ENCODE measurements at places on chromosomes 13 and 19.

DNA sequence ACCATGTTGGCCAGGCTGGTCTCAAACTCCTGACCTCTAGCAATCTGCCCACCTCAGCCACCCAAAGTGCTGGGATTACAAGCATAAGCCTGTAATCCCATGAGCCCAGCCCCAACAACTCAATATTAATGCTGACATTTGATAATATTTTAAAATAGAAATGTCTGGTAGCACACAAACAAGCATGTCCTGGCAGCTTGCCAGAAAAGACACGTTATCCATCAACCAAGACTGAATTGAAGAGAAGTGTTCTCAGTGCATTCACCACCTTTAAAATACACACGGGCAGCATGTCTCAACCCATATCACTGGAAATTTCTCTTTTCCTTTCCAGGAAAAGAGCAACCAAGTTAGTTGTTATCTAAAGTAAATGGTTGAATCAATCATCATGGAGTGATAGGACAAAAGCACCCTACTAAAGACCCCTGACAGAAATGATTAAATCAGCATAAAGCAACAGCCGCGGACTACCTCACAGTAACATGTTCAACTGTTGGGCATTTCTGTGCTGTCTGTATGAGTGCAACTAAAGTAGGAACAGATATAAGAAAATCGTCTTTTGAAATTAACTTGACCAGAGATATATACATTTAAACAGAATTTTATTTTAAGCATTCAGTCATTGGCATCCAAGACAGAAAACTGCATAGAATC lies 25.0 kb downstream of the LHFPL6 start:
- DNase-seq, result no peak

DNA sequence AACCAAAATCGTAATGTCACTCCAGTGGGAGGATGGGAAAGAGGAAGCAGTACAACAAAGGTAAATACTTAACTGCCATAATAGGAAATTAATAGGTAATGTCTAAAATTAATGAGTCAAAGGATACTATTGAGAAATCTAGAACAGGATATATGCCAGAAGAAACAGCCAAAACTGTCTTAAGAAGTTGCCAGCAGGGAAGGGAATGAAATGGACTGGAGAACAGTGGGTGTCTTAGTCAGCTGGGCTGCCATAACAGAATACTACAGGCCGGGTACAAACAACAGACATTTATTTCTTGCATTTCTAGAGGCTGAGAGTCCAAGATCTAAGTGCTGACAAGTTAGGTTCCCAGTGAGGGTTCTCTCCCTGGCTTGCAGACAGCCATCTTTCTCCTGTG lies 40.3 kb upstream of the IPO5 start:
- DNase-seq, result no peak

DNA sequence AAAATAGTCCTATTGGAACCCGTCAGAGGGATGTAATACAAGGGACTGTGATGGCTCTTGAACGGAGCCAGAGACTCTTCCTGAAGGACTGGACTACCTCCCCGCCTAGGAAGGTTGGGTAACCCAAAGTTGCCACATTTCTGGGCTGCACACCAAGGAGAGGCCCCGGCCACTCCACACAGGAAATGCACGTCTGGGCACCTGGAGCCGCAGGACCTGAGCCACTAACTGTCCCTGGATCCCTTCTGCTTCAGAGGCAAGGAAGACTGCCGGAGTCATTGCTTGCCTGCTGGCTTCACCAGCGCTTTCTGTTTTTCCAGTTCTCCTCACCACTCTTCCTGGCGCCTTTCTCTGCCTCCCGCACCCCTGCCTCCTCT lies 1.2 kb upstream of the FLT1 start:
- no peak for DNase-seq

DNA sequence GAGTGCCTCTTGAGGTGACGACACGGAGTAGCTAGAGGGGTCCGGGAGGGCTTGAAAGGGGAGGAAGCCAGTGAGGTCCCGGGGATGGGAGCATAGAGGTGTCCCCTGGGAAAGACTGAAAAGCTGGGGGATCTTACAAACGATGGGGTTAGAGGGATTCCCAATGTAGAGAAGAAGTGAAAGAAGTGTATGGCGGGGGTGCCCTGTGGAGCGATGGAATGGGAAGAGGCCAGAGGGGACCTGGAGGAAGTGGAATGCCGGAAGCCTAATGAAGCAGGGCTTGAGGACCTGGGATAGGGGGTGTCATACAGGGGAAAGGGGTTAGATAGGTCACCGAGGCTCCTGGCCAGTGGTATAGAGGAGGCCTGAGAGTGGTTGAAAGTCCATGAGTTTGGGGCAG lies 580 bp downstream of the AP2A1 start:
- no peak for DNase-seq

- DNase-seq, result no peak
Observed at GRCh38 chr13:107901996-107902562, 313.3 kb downstream of the LIG4 start.

- DNase-seq, result no peak
Observed at GRCh38 chr19:41325947-41326706, 16.2 kb downstream of the CCDC97 start.

DNA sequence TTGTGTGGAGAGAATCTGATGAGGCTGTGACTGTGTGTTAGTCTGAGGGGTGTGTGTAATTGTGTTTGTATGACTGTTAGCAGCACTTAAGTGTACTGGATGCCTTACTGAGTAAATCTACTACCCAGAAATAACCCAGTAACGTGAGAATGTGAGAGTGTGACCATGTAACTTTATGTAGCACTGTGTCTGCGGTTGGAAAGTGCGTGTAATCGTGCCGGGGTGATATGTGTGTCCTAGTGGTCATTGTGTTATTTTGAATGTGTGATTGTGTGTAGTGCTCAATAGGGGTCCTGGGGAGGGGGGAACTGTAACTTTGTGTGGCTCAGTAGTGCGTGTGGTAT lies 550 bp downstream of the ZNF383 start:
- no peak for DNase-seq

DNA sequence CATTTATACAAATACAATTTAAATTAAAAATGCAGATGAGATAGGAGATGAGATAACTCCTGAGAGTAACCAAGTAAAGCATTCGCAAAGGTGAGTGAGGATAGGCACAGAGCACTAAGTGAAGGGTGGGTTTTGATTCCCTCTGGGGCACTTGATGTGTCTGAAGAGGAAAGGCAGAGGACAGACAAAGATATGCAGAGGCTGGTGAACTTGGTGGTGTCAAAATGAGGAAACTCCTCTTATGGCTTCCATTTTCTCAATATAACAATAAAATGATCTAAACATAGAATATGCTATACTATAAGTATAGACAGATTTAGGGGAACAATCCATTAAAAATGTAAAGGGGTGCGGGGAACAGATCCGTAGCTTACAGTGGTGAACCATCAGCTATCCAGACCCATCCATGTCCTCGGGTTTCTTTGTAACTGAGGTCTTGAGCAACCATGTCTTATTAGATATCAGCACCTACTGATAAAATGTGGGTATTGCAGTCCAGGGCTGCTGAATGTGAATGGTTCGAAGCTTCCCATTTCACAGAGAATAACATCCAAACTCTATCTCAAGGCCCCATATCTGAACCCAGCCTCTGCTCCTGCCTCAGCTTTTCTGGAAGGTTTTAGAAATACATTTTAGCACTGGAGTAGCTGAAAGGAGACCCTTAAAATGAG lies 73.9 kb upstream of the SLC10A2 start:
- no peak for DNase-seq

- DNase-seq, result no peak
Observed at GRCh38 chr13:74258961-74259360, 124.8 kb upstream of the KLF12 start.

DNA sequence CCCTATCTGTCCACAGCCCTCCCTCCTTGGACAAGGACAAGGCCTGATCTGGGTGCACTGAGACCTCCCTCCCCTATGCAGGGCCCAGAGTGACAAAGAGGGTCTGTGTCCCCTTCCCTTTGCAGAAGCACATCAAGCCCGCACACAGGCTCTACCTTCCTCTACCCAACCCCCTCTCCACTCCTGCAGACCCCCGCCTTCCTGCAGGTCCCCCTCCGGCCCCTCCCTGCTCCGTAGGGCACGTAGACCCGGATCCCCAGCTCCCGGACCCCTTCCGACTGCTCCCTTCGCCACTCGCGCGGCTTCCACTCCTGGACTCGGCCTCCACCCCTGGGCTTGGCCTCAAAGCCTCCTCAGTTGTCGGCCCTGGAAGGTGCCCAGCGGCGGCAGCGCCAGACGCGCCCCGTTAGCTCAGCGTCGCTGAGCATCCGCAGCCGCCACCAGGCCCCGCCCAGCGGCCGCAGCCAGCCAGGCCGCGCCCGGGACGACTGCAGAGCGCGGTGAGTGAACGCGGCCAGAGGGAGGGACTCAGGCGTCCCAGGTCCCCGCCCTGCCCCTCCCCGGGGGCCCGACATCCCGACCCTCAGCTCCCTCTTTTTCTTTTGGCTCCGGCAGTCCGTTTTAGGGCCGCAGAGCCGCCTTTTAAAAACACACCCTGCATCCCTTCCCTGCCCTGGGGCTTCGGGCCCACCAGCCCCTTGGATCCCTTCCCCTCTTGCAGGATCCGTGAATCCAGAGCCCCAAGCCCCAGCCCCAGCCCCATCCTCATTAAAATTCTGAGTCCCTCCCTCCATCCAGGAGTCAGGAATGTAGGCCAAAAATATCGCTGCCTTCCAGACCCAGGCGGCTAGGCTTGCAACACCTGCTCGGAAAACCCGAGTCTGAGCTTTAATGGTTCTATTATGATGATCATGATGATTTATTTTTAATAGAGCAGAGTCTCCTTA lies 1.5 kb upstream of the MYADM start:
- DNase-seq, result peak; percentile 56

- peak; percentile 48 for DNase-seq
Observed at GRCh38 chr19:35346193-35347052, 1.3 kb upstream of the FFAR1 start.

GRCh38 chr19:28126135-28126898 lies 1086.6 kb downstream of the UQCRFS1 start:
- DNase-seq, result no peak

DNA sequence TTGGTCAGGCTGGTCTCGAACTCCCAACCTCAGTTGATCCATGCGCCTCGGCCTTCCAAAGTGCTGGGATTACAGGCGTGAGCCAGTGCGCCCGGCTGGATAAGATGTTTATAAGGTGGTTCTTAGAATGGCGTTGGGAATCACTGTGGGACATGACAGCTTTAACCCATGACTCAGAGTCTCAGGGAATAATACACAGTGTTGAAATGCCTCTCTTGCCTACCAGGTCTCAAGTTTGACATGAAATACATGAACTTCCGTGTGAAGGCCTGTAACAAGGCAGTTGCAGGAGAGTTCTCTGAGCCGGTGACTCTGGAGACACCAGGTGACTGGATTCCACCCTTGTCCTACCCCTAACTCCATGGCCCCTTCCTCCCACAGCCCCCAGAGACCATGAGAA lies 12.6 kb downstream of the FSD1 start:
- DNase-seq, result no peak
